NCI-H2171 (cell line): ENCODE measurements at places on chromosomes 4 and X.

DNA sequence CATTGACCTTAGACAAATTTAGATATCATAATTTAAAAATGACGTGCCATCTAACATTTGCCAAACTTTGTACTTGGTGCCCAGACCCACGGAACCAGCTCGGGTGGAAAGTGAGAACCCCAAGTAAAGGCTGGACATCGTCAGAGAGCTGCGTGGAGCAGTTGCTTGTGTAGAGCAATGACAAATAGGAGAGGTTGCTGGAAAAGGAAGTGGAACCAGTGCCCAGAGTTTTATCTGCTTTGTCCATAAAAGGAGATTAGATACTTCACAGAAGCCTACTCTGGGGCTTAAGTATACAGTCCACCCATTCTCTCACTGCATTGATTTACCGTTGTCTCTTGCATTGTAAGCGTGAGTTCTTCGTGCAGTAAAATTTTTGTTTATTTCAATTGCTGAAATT lies 5.4 kb upstream of the TBC1D1 start:
- DNase-seq, result no peak

DNA sequence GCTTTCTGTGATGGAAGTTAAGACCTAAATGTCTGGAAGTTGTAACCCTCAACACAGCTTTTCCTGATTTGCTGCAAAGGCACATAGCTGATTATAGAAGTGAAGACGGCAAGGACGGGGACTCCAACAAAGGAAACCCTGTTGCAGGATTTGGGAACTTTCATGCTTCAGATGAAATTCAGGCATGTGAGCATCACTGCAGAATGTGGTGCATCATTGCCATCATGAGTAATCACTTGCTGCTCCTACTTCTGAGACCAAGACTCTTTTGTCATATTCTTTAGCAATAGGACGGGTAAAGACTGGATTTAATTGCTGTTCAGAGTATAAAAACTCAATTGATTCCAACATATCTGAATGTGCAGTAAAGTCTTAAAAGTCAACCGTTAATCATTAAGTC lies 35.8 kb downstream of the YIPF6 start:
- no peak for DNase-seq

DNA sequence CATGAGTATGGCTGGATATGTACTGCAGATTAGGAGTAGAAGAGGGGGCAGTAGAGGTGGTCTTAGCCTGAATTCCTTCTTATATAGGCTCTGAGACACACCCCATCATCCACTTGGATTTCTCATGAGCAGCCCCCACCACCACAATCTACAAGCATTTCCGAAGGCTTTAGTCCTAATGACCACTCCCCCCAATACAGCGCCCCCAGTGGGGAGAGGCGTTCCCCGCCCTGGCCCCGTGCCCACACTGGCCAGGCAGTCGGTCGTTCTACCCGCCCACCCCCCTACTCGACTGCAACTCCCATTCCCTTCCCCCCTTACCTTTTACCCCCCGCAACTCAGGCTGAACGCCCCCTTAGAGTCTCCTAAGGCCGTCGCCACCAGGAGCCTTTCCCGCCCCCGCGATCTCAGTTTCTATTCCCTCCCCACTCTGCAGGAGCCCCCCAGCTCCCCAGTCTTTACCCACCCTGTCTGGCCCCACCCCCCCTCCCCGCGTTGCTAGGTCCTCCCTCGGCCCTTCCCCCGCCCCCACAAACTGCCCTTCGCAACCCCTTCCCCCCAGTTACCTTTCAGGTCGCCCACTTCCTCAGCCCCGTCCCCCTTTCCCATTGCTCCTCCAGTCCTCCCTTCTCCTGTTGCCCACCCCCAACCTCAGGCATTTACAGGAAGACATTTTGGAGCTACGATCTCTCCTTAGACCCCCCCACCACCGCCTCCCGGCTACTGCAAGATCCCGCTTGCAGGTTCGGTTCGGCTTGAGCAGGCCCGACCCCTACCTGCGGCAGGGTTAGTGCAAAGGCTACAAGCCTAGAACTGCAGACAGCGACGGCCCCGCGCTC lies 468 bp downstream of the ZMYM3 start:
- no peak for DNase-seq

DNA sequence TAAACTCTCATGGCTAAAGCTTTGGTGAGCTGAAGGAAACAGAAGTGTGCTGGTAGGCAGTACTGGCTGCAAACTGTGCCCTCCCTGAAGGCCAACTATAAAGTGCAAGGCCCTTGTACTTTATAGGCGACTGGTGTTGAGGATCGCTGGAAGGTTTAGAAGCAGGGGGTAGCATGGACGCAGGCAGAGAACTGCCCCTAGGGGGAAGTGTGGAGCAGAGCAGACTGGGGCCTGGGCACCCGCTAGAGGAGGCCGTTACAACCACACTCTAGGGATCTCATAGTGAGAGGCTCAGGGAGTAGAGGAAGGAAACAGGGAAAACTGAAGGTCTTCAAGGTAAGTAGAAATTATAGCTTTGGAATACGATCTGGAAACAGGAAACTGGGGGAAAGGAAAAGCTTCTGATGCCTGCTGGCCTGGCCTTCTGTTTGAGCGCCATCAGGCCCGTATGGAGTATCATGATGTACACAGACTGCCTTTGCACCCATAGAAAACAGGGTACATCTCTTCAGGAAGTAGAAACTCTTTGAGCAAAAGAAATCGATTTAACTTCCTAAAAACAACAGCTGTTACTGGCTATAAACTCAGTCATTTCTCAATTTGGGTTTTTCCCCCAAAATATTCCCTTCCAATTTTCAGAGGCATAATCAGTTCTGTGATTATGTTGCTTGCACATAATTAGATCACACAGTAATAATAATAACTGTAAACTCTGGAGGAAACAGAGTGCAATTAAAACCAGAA lies 23.9 kb upstream of the TMSB4X start:
- DNase-seq, result no peak

- DNase-seq, result no peak
Measured at GRCh38 chr4:89835413-89835812, 1.5 kb downstream of the SNCA start.

GRCh38 chrX:101287402-101287801 lies 3.7 kb downstream of the TAF7L start:
- no peak for DNase-seq

DNA sequence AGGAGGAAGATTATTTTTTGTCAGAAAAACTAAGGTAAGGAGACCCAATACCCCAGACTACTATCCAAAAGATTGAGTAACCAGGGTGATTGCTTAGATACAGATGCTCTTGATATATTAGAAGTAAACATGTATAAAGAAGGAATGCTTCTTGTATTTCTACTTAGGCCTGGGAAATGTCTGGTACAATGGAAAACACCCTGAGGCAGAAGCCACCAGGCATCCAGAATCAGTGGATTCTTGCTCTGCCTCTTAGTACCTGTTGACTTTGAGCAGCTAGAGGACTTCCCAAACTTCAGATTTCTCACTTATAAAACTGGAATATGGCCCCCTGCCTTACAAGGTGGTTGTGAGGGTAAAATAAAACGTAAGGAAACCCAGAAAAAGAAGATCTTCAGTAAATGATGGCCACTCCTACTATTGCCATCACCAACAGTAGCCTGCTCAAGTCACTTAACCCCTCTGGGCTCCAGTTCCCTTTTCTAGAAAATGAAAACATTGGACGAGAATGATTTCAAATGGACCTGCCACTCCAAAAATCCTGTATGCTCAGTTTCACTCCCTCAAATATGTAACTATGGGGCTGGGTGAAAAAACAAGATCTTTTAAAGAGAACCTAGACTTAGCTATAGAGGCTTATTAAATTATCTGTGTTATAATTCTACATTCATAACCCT lies 56.6 kb downstream of the AMELX start:
- no peak for DNase-seq

DNA sequence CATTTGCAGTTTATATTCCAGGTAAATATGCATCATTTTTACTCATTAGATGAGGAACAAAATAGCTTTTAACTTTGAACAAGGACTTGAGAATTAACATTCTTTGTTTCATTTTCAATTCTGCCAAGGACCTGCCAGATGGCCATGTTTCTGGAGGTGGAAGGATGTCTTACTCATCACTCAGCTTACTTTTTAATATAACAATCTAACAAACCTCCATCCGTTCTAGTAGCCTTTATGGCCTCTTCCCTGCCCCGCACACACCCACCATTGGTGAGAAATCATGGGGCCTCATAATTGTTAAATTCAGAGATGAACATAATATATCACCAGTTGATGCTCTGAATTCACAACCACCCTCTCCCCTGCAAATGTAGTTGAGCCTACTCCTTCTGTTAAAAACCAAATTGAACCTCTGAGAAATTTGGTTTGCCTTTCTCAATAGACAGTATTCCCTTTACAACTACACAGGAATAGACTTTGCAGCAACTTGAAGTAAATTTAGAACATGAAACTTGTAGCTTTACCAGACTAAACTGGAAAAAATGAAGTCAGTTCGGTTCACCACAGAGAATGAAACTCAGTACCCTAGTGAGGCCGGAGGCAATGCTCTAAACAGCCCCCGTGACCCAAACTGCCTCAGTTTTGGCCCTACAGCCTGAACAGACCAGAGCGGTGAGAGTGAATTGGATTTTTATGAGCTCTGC lies 50.1 kb upstream of the ACSL4 start:
- no peak for DNase-seq

DNA sequence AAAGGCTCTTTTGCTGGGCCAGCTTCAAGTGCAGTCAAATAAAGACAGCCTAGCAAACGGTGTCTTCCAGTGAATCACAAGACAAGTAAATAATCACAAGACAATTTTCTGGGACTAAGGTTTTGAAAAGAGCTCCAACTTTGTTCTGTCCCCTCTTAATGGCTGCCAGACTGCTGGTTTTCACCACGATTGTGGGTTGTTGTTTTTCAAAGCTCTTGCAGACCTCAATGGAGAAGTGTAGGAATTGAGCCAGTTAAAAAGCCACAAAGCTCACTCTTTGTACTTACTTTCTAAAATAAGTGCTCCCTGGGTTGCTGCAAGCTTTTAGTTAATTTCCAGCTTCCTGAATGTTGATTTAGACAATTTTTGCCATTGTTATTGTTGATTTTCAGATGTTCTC lies 405.8 kb upstream of the HTR2C start:
- DNase-seq, result no peak

- DNase-seq, result no peak
Measured at GRCh38 chr4:164989471-164989870, 12.0 kb upstream of the TRIM61 start.

- DNase-seq, result no peak
Measured at GRCh38 chr4:66193487-66193886, 523.2 kb upstream of the EPHA5 start.

- DNase-seq, result no peak
Measured at GRCh38 chr4:41160012-41160789, 54.1 kb downstream of the APBB2 start.
